ENCODE measurements at places on chromosomes 13 and 19.

DNA sequence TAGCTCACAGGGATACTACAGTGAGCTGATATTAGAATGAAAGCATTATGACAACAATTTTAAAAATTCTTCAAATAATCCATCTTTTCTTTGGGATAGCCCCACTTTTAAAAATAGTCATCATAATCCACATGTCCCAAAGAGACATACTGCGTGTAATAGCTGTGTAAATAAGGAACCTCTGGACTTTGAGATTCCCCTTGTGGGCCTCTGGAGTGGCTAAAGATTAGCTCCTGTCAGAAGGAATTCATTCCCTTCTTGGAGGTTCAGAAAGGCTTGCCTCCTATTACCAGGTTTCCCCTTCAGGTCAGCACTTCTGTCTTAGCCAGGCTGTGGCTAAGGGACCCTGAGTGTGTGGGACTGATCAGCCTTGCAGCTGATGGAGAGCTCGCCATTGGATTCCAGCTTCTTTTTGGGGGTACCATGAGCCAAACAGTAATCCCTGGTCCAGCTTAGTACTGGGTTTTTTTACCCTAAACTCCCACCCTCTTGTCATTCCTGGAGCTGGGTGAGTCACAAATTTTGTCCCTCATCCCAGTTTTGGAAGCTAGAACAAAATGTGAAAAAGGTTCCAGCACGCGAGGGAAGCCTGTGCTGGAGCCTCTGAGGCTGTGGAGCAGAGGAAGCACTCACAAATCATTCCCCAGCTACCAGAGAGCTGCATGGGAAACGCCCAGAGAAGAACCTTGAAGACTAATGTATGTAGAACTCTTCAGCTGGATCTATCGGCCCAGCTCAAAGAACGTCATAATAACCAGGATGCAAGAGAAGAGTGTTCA is 96.7 kb downstream of the RNASEH2B start:
- DNase-seq = no peak

DNA sequence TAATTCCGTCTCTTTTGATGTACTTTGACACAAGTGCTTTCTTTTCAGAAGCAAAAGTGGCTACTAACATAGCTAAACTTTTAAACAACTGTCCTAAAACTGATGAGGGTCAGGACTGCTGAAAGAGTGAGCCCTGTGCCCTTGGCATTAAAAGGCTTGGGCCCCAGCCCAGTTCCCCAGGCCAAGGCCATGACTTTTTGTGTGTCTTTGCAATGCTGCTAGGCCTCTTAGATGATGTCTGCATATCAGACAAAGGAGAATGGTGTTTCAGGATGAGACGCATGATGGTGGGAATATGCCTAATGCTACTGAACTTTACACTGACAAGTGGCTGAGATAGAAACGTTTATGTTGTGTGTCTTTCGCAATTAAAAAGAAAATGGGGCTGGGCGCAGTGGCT is 38.0 kb downstream of the SLC7A9 start:
- no peak for DNase-seq

GRCh38 chr13:75636436-75637180 is 478 bp downstream of the LMO7 start:
- DNase-seq = peak; percentile 56

DNA sequence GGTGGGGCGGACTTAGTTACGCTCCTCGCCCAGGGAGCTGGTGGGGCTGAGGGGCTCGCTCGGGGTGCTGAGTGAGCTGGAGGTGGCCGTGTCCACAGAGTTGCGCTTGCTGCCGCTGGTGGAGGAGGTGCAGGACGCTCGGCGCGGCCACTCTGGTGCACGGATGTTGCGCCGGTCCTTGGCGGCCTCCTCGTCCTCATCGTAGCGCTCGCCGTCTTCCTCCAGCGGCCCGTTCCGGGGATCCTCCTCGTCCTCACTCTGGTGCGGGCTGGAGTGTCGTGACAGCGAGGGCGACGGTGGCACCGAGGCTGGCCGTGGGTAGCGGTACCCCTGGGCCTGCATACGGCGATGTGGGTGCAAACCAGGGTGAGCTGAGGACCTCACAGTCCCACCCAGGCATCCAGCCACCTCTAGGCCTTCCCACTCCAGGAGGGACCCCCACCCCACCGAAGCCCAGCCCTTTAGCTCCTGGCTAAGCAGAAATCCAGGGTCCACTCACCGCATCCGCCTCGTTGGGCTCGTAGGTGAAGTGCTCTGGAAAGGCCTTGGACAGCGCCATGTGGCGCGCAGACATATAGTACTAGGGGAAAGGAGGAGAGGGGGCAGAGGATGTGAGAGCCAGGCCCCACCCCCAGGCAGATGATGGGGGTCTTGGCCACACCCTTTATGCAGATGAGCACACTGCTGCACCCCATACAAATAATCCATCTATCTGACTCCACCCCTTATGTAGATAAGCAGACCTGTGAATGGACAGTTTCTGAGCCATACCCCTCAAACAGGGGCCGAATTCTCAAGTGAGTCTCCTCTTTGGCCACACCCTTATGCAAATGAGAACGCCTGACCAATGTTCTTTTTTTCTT is 4.4 kb downstream of the FTL start:
- no peak for DNase-seq

- no peak for DNase-seq
Observed at GRCh38 chr19:53962887-53963431, at the start of gene CACNG8. TSS of gene CACNG8 (plus strand) at chr19:53962937.

DNA sequence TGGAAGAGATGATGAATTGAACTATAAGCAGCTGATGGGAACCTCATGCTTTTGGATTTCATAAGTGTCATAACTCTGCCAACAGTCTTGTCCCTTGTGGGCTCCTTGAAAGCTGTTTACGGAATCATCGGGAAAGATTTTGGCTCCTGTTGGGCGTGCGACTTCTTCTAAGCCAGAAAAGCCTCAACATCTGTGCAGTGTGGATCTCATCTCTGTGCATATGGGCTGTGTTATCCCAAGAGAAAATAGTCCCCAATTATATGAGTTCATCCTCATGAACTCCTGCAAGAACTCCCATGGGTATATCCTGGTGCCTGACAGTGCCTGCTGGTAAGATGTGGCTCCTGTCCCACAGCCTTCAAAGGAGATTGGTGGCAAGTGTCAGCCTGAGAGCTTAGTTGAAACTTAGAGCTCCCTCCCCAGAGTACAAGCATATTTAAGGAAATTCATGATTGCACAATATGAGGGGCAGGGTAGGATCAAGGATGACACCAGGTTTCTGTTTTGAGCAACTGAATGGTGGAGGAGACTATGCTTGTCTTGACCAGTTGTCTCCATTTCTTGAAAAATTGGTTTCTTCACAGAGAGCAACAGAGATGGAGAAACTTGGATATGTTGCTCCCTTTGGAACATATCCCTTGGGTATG is 243.5 kb downstream of the ITGBL1 start:
- DNase-seq = no peak
